ENCODE measurements at places on chromosomes 6 and 20. TPM values are rescaled to one million over a fixed set of nuclear protein-coding genes. Genes with fewer than 3 reads are reported as not detected.

The SEL1L2 gene
- total RNA-seq: not detected

The TMEM244 gene
- total RNA-seq: not detected

The PPARD gene
- total RNA-seq: 5.2 TPM

The APOBEC2 gene
- not detected for total RNA-seq

The GPSM3 gene
- 0.47 TPM for total RNA-seq

The SLC26A8 gene
- 0.10 TPM for total RNA-seq

The FHL5 gene
- not detected for total RNA-seq

The PBOV1 gene
- not detected for total RNA-seq

The RFX6 gene
- total RNA-seq: not detected

The IP6K3 gene
- 1.6 TPM for total RNA-seq

The THBS2 gene
- 0.03 TPM for total RNA-seq

The SLC2A10 gene
- total RNA-seq: not detected

The SPATA25 gene
- 0.52 TPM for total RNA-seq

The IRF4 gene
- total RNA-seq: 0.25 TPM

The DNAH8 gene
- not detected for total RNA-seq

The DOK5 gene
- not detected for total RNA-seq

The ELOVL4 gene
- 1.5 TPM for total RNA-seq

The LY6G6C gene
- total RNA-seq: not detected

The ROS1 gene
- total RNA-seq: 0.18 TPM

The MICB gene
- total RNA-seq: 6.5 TPM

The HLA-DMB gene
- 1.7 TPM for total RNA-seq

The MYLIP gene
- 2.4 TPM for total RNA-seq

The CASS4 gene
- total RNA-seq: 0.12 TPM

The SERINC1 gene
- 82.7 TPM for total RNA-seq

Data from A549 treated with Hydrocortisone at 1 μM for 4 hours (cell line).